Activated naive CD4-positive, alpha-beta T cell treated with anti-CD3 and anti-CD28 coated beads for 36 hours (primary cell): ENCODE measurements at places on chromosomes 4 and X.

DNA sequence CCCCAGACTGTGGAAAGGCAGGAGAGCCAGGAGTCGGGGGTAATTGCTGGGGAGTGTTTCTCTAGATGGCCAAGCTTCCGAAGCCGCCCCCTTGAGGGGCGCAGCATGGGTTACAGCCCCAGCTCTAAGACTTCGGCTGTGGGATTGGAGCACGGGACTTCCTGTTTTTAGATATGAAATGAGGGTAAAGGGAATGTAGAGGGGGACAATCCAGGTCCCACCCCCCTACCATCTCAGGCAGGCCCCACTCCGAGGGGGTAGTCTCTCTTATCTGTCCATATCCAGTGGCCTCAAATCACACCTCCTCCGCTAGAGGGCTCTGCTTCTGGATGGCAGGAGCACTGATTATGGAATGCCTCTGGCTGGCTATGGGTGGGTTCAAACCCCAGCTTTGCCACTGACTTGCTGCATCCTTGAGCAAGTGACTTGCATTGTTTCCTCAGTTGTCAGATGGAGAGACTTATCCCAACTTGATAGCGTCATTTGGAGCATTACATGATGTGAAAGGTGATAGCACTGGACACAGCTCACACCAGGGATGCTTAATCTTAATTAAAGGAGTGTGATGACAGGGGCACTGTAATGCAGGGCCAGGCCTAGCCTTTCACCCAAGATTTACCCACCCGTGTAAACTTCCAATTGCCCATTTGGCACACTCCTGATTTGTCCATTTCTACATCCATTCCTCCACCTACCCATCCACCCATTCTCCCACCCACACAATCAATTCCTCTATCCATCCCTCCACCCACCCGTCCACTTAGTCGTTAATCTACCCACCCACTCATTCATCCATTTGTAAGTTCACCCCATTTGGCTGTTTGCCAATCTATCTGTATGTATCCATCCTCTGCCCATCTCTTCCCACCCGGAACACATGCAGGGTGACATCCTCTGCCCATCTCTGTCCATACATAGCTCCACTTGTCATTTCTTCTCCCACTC lies 848 bp upstream of the KCND1 start:
- DNase-seq, result peak; percentile 51
- H3K27me3 ChIP-seq, result no peaks in the 10 kb centered on the region
- H3K27ac ChIP-seq, result no peak overlapping the region
- H3K36me3 ChIP-seq, result peaks cover 12% of the 10 kb centered on the region

DNA sequence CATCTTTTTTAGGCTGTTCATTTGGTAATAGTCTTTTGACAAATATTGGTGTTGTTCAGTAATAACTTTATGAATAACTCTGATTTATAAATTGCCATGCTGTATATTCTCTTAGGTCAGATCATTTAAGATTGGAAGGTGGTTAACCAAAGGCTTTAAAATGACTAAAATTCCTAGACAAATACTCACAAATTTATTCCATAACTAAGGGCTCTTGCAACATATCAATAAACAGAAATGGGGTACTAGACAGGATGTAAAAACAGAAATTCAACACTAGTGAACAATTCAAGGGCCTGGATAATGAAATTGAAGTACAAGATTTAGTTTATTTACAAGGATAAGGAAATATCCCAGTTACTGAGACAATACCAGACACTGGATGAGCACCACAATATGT lies 328.6 kb downstream of the PCDH19 start:
- DNase-seq, result no peak
- H3K27ac ChIP-seq, result no peak overlapping the region
- no peak overlapping the region for H3K4me3 ChIP-seq
- no peaks in the 10 kb centered on the region for H3K4me1 ChIP-seq
- H3K27me3 ChIP-seq, result no peaks in the 10 kb centered on the region
- H3K36me3 ChIP-seq, result no peaks in the 10 kb centered on the region

DNA sequence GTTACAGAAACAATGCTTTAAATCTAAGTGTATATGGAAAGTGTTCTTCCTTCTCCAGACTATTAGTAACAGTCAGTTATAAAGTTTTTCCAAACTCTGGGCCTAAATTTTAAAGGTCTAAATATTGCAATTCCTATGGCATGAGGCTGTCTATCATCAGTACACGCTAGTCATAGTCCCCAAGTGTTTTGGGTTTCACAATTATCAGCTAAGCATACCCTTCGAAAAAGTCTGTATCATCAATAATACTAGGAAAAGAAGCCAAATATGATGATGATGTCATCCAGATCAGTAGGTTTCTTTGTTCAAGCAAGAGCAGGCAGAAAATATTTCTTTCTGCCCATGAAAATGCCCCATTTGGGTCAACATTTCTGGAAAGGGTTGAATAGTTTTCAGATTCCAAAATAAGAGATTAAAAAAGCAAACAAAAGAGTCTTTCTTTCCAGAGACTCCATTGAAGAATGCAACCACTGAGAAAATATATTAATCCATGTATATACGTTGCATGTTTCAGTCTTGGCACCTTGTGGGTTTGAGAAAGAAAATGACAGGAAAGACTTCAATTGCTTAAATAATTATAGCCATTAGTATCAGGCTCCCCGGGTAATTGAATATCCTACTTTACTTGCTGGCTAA lies 173.8 kb downstream of the CAMK2D start:
- H3K36me3 ChIP-seq, result peaks cover 33% of the 10 kb centered on the region
- H3K27me3 ChIP-seq, result no peaks in the 10 kb centered on the region
- no peak overlapping the region for H3K4me3 ChIP-seq
- no peak overlapping the region for H3K27ac ChIP-seq
- H3K4me1 ChIP-seq, result peaks cover 20% of the 10 kb centered on the region
- DNase-seq, result no peak

DNA sequence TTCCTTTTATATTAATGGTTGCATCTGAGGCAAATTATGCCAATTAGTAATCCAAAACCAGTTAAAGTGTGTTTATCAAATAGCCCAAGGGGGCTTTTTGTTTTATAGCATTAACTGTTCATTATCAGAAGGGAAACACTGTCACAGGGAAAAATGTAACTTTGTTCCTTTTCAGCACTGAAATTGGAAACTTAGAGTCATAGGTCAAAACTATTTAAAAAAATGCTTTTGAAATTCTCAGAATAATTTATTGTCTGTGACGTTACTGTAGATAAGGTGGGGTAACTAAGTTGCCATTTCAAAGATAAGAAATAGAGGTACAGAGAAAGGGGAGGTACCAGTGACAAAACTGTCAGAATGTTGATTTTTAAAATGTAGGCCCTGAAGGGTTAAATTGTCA lies 129.3 kb downstream of the AKAP4 start:
- DNase-seq, result no peak
- peaks cover 3% of the 10 kb centered on the region for H3K36me3 ChIP-seq
- no peaks in the 10 kb centered on the region for H3K4me1 ChIP-seq
- no peak overlapping the region for H3K27ac ChIP-seq
- H3K4me3 ChIP-seq, result no peak overlapping the region

DNA sequence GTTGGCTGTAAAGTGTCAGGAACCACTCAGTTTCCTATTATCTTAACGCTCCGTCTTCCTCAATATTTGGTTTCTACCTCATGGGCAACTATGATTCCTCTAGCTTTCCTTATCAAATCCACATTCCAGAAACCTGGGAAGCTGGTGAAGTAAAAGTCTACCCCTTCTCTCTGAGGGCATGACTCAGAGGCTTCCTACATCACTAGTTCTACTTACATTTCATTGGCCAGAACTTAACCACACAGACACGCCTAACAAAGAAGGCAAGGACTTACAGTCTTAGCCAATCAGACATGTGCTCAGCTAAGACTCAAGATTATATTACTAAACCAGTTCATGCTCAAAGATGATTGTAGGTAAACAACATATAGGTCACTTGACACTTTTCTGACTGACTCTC lies 30.4 kb downstream of the COX7B2 start:
- no peak for DNase-seq
- no peak overlapping the region for H3K27ac ChIP-seq
- H3K36me3 ChIP-seq, result no peaks in the 10 kb centered on the region
- no peaks in the 10 kb centered on the region for H3K27me3 ChIP-seq

- no peaks in the 10 kb centered on the region for H3K4me1 ChIP-seq
- no peak overlapping the region for H3K27ac ChIP-seq
- no peak for DNase-seq
- H3K4me3 ChIP-seq, result no peak overlapping the region
- no peaks in the 10 kb centered on the region for H3K27me3 ChIP-seq
- no peaks in the 10 kb centered on the region for H3K36me3 ChIP-seq
These were observed 83.4 kb upstream of the KLHL13 start for GRCh38 chrX:118199997-118200396.

DNA sequence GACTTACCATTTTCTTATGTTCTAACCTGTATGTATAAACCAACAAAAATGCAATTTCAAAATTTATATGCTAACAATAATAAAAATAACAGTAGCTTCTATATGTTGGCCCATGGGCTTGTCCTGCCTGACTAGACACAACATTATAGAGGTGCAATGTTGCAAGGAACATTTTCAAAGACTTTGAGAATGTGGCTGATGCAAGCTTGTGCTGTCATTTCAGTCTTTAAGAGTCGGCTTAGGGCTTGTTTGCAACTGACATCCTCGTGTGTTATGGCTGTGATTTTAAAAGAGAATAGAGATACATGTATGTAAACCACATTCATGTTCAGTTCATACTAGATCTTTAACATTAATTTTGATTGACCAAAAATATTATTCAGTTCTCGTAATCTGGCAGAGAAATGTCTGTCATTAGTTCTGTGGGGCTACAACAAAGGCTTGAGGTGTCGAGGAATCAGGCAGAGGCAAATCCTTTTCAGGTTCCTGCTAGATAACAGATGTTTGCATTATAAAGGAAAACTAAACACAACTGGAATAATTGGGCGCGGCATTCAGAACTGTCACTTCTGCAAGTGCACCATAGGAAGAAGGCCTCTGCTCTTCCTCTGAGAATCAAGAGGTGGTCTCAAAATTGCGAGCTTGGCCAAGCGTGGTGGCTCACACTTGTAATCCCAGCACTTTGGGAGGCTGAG lies 13.1 kb downstream of the TMSB4X start:
- peaks cover 79% of the 10 kb centered on the region for H3K4me1 ChIP-seq
- peak overlapping the region; percentile 50 for H3K27ac ChIP-seq
- no peak for DNase-seq

- DNase-seq, result no peak
- H3K36me3 ChIP-seq, result no peaks in the 10 kb centered on the region
- H3K4me3 ChIP-seq, result no peak overlapping the region
- H3K27ac ChIP-seq, result no peak overlapping the region
- no peaks in the 10 kb centered on the region for H3K4me1 ChIP-seq
These were observed 197.0 kb downstream of the ASB9 start for GRCh38 chrX:15072880-15073279.

DNA sequence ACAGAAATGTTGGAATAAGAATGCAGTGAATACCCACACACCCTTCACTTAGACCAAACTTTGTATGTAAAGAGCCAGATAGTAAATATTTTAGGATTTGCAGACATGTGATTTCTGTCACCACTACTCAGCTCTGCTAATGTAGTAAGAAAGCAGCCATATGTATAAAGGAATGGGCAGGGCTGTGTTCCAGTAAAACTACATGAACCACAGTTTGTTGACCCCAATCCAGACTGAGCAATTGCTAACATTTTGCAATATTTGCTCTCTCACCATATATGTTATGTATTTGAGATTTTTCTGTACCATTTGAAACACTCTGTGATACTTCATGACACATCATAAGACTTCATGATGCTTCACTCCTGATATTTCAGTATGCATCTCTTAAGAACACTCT lies 32.0 kb upstream of the TBC1D1 start:
- no peak for DNase-seq
- H3K27me3 ChIP-seq, result no peaks in the 10 kb centered on the region
- peaks cover 28% of the 10 kb centered on the region for H3K36me3 ChIP-seq
- H3K27ac ChIP-seq, result no peak overlapping the region
- no peaks in the 10 kb centered on the region for H3K4me1 ChIP-seq
- H3K4me3 ChIP-seq, result no peak overlapping the region

DNA sequence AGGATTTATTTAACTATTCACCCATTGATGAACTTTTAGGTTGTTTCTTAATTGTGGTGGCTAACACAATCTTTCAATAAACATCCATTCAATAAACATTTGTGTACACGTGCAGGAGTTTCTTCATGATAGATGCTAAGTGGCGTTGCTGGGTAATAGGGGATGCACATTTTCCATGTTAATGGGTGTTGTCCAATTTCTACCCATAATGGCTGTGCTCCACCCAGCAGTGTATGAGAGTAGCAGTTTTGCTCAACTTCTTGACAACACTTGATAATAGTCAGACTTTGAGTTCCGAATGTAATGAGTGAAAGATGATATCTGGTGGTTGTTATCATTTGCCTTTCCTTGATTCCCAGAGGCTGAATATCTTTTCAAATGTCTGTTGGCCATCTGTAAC lies 104.7 kb downstream of the NHSL2 start:
- H3K27me3 ChIP-seq, result peaks cover 8% of the 10 kb centered on the region
- no peak overlapping the region for H3K4me3 ChIP-seq

DNA sequence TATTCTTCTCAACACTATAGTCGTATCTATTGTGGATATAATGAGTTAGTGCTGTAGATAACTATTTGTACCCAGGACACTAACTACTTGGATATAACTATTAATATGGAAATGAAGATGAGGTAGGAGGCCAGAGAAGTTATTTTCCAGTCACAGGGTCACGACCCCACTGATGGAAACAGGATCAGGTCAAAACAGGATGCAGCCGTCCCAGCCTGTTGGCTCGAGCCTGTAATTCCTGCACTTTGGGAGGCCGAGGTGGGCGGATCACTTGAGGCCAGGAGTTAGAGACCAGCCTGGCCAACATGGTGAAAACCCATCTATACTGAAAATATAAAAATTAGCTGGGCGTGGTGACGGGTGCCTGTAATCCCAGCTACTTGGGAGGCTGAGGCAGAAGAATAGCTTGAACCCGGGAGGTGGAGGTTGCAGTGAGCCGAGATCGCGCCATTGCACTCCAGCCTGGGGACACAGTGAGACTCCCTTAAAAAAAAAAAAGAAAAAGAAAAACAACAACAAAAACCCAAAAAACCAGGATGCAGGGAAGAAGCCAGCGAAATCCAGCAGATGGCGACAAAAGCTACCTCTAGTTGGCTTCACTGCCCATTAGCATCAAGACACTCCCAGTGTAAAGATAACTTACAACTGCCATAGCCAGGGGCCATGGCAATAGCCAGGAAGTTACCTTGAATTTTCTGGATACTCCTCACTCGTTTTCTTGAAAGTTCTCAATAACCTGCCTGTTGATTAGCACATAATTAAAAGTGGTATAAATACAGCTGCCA lies 37.9 kb upstream of the NKAP start:
- H3K4me1 ChIP-seq, result no peaks in the 10 kb centered on the region
- no peaks in the 10 kb centered on the region for H3K27me3 ChIP-seq
- DNase-seq, result peak; percentile 45
- no peak overlapping the region for H3K27ac ChIP-seq
- no peaks in the 10 kb centered on the region for H3K36me3 ChIP-seq

GRCh38 chr4:138821331-138821730 lies 194.2 kb upstream of the NOCT start:
- H3K4me3 ChIP-seq, result no peak overlapping the region
- no peak for DNase-seq

- peaks cover 2% of the 10 kb centered on the region for H3K36me3 ChIP-seq
- H3K4me1 ChIP-seq, result no peaks in the 10 kb centered on the region
- no peak for DNase-seq
- H3K4me3 ChIP-seq, result no peak overlapping the region
- no peak overlapping the region for H3K27ac ChIP-seq
These were observed 49.5 kb downstream of the TMEM154 start for GRCh38 chr4:152630324-152630723.
